Renal cortex interstitium (tissue), 15 donors: ENCODE measurements at places on chromosomes 16 and 17. TPM values are rescaled to one million over a fixed set of nuclear protein-coding genes. Genes with fewer than 3 reads are reported as not detected.

Gene HES7
- polyA plus RNA-seq, result 0.17 TPM

Gene CACNG1
- polyA plus RNA-seq, result not detected

Gene OTOP2
- polyA plus RNA-seq, result not detected

Gene KRTAP9-4
- not detected for polyA plus RNA-seq

Gene STH
- polyA plus RNA-seq, result not detected

Gene PRR11
- polyA plus RNA-seq, result 26.7 TPM

DNA sequence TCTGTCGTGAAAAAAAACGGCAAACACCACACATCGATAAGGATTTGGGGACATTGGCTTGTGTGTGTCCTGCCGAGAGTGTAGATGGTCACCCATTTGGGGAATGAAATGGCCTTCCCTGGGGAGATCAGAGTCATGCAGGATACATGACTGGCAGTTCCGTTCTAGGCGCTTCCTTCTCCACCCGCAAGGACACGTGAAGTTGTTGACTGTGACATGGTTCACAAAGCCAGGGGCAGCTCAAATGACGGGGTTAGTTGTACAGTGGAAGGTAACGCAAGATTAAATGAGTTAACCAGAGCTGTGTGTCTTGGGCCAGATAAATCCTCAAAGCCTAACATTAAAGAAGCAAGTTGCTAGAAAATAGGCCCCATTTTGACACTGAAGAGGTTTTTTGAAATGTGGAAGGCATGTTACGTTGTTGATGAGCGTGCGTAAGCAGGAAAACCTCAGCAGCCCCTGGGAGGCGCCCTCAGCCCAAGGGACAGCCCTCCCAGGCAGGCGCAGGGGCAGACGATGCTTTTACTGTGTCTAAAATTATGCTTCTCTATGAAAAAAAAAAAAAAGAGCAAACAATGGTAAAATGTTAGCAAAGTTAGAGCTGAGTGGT lies 35.9 kb upstream of the CHMP6 start:
- no peak for DNase-seq

- no peak for DNase-seq
Measured at GRCh38 chr17:42031584-42031983, 11.7 kb downstream of the NKIRAS2 start.

DNA sequence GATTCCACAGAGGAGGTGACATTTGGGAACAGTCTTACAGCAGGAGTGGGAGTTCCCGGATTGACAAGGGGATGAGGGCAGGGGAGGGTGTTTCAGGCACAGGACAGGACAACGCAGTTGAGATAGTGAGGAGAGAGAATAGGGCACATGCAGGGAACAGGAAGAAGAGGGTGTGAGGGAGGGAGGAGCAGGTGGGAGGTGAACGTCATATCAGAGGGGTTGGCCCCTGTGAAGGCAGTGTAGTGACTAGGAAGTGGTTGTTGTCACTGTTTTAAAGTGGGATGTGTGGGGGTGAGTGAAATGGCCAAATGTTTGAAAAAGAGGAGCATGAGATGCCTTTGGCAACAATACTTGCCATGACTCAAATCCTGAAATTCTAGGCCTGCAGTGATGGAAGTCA lies 12.2 kb downstream of the PRKCB start:
- no peak for DNase-seq

DNA sequence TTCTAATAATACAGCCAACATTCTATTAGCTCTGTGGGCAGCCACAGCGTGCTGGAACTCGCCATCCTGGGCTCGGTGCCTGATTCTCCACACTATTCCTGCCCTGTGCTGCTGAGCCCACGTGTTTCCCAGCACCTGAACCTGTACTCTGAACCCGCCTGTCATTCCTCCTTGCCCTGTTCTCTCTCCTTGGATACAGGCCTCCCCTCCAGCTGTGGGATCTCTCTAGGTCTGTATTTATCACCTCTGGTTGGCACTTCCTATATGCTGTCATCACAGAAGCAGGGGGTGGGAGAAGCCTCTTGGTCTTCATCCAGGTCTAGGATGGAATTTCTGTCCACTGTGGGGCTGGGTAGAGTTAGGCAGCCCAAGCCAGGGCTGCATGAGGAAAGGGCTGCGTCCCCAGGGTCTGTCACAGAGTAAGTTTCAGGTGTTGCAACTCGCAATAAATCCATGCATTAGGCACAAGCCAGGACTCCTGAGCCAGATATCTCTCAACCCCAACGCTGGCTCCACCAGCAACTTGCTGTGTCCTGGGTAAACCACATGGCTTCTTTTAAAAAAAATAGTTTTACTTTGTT lies 56.0 kb downstream of the ABAT start:
- DNase-seq, result no peak

DNA sequence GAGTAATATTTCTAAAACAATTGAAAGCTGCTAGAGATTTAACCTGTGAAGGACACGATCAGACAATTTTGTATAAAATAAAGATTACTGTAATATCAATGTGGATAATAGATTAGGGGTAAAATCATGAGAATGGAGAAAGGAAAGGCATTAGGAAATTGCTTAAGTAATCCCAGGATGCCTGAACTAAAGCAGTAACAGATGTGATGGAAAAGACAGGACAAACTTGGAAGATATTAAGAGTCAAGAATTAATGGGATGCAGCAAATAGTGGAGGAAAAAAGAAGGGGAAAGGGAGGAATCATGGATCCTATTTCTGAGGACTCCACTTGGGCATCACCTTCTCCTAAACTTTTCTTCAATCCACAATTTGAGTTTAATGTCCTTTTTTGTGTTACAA lies 437.1 kb upstream of the PMFBP1 start:
- DNase-seq, result no peak
